ENCODE measurements at places on chromosomes 4 and X.

DNA sequence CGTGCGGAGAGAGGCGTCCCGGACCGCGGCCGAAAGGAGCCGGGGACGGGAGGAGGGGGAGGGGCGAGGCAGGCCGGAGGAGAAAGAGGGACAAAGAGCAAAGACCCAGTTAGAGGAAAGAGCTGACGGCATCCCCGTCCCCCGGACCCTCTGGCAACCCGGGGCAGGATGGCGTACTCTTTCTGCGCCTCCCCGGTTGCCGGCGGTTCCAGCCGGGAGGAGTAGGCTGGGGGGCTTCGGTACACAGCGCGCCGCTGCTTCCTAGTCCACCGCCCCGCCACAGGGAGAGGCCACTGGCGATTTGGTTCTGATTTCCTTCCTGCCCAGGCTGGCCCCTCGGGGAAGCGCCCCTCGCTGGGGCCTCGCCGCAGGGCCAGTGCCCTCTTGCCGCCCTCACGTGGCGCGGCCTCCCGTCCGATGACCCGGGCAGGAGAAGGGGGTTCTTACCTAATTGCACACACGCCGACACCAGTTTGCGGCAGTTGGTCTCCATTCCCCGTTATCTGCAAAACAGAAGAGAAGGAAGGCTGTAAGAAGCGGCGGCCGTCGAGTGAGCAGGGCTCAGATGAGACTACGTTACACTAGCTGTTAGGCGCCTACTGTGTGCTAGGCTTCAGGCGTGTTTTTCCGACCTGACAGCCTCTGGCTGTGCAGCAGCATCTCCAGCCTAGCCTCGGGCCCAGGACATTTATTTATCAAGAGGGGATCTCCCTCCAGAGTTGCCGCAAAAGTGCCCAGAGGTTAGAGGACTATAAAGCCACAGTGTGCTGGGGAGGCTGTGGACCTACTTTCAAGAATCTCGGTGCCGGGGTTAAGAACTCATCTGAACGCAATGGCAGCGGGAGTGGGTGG lies 9.9 kb upstream of the PITX2 start:
- DNase-seq = no peak

DNA sequence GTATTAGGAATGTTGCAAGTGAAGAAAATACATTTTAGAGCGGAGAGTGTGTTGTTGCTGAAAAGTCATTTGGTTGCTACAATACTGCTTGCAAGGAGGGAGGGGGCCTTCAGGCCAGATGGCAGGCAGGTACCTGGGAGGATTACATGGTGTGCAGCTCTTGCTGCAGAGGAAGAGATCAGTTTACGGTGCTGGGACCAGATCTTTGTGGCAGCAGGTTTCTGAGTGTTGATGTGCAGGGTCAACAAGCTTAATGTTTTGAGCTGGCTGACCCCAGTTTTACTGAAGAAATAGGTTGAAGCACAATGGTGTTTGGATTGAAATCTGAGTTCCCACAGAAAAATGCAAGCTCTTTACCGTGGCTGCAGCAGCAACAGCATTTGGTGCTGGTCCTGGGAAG lies 96.4 kb upstream of the DDIT4L start:
- DNase-seq = no peak

DNA sequence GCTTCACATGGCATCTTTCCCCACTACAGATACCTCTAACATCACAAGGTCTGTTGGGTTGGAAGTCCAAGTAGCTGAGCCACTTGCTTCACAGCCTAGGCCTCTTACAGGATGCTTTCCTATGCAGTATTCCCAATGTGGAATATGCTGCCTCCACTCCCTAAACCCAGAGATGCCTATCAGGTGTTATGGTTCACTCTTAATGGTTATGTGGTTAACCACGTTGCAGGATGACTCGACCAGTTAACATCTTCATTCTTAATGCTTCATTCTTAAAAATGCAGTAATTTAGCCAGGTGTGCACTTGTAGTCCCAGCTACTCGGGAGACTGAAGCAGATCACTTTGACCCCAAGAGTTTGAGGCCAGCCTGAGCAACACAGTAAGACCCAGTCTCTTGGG lies 24.2 kb downstream of the HAUS3 start:
- peak; percentile 61 for DNase-seq

DNA sequence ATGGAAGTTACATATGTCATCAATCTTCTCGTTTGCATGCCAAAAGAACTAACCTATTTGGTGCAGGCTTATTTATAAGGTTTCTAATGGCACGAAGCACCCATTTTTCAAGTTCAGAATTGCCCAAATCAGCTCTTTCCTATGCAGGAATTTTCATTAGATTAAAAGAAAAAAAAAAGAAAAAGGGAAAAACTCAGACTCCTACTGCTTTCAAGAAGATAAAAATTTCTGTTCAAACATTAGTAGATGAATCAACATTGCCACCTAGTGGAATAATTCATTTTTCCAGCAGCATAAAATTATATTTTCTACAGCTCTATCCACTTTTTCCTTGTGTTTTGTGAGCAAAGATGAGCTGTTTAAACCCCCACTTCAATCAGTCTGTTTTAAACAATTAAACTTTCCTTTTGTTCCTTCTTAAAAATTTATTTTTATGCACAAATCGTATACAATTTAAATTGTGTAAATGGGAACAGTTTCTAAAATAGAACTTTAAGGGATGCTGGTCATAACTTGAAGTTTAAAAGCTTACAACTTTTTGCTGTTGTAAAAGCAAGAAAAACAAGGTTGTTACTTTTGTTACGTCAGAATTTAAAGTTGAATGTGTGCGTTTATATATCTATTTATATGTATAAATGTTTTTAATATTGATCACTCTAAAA lies 309.9 kb downstream of the ARAP2 start:
- DNase-seq = peak; percentile 32

- DNase-seq = peak; percentile 8
Measured at GRCh38 chrX:9682456-9682855, 83.2 kb downstream of the GPR143 start.

DNA sequence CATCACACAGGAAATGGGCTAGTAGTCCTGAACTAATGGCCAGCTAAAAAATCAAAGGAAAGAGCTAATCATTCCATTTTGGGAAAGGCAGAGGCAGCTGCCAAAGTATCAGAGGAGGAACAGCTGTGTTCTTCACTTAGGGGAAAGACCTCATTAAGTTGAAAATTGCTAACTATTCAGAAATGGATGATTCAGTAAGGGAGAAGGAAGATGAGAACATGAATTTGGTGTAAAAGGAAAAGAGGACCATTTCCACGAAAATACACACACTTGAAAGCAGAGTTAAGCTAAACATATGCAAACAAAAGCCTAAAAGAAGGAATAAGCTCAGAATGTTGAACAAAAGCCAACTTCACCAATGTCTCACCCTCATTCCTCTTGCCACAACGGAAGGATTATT lies 90.4 kb downstream of the PCDH19 start:
- DNase-seq = no peak

GRCh38 chrX:112839856-112840255 lies 775 bp downstream of the AMOT start:
- no peak for DNase-seq

GRCh38 chrX:119089619-119090018 lies 16.8 kb downstream of the CT47C1 start:
- DNase-seq = no peak

- no peak for DNase-seq
Measured at GRCh38 chrX:143270317-143270716, 244.6 kb downstream of the SPANXN4 start.

DNA sequence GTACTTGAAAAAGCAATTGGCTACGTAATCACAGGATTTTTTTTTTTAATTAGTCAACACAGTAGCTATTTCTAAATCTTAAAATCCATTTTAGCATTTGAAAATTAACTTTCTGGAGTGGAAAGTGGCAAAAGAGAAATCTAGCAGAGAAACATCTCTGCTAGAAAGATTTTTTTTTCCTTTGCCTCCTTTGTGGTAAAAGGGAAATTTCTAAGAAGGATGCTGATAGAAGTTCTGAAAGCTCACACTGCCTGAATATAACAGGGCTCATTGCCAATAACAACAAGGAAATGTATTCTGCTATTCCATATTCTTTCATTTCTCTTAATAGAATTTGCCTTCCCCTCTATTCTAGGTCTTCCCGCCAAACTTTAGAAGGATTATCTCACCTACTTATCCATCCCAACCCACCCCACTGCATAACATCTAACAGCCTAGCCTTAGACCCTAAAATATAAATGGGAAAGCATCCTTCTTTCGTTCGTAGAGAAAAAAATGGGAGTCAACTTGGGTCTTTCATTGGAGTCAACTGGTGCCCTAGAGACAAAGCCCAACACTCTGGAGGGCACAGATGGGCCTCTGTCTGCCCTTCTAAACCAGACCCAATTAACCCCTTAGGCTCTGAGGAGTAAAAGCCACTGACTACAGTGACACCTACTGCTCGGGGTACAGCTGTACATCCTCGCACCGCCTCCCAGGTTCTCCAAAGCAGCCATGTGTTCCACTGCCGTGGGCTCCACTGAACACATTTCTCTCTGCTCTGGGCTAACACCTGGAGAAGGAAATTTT lies 103.9 kb downstream of the MAML3 start:
- DNase-seq = peak; percentile 46

- peak; percentile 42 for DNase-seq
Measured at GRCh38 chr4:40963897-40964478, 214.2 kb downstream of the NSUN7 start.
